ENCODE measurements at places on chromosomes 7 and 10. TPM values are rescaled to one million over a fixed set of nuclear protein-coding genes. Genes with fewer than 3 reads are reported as not detected.

NUTM2A gene
- total RNA-seq = not detected

EEPD1 gene
- 45.5 TPM for total RNA-seq

CC2D2B gene
- total RNA-seq = not detected

EBF3 gene
- total RNA-seq = 0.19 TPM

MMD2 gene
- total RNA-seq = not detected

CFAP69 gene
- 1.6 TPM for total RNA-seq

RBM33 gene
- total RNA-seq = 24.6 TPM

RELN gene
- 0.03 TPM for total RNA-seq

ACSM6 gene
- total RNA-seq = not detected

NEUROD6 gene
- not detected for total RNA-seq

MYH16 gene
- total RNA-seq = 0.87 TPM

MINDY4 gene
- 3.0 TPM for total RNA-seq

TMEM176A gene
- 0.15 TPM for total RNA-seq

AKR1B15 gene
- 39.2 TPM for total RNA-seq

TMEM184A gene
- total RNA-seq = 8.7 TPM

PNLIPRP1 gene
- not detected for total RNA-seq

HPSE2 gene
- not detected for total RNA-seq

HOXA13 gene
- total RNA-seq = 1.9 TPM

ITPRID1 gene
- total RNA-seq = not detected

ZNF853 gene
- 1.9 TPM for total RNA-seq

HACD1 gene
- total RNA-seq = 56.4 TPM

ERV3-1 gene
- 3.5 TPM for total RNA-seq

MAP3K8 gene
- total RNA-seq = 15.8 TPM

PALD1 gene
- 6.5 TPM for total RNA-seq

RNF32 gene
- 1.4 TPM for total RNA-seq

TSPAN15 gene
- total RNA-seq = 102 TPM

MGMT gene
- 7.2 TPM for total RNA-seq

NXPH1 gene
- not detected for total RNA-seq

LDB3 gene
- not detected for total RNA-seq

MINDY3 gene
- total RNA-seq = 15.6 TPM

TMEM26 gene
- total RNA-seq = 0.06 TPM

FAM25C gene
- total RNA-seq = 4.7 TPM

TMEM229A gene
- total RNA-seq = not detected

SFXN3 gene
- 36.8 TPM for total RNA-seq

PNLIPRP3 gene
- not detected for total RNA-seq

ARHGEF5 gene
- total RNA-seq = 1.7 TPM

COMMD3 gene
- 51.1 TPM for total RNA-seq

OPTN gene
- 51.5 TPM for total RNA-seq

LLCFC1 gene
- total RNA-seq = not detected

BMI1 gene
- 32.8 TPM for total RNA-seq

CCDC146 gene
- total RNA-seq = 0.58 TPM

IL6 gene
- 7.2 TPM for total RNA-seq

IMMP2L gene
- total RNA-seq = 18.3 TPM

PAX4 gene
- not detected for total RNA-seq

BLOC1S2 gene
- total RNA-seq = 99.0 TPM

ZNF804B gene
- not detected for total RNA-seq

CYP26C1 gene
- not detected for total RNA-seq

JAKMIP3 gene
- 1.9 TPM for total RNA-seq

All from A549 treated with CpdA at 1 μM for 4 hours (cell line).